ENCODE measurements at places on chromosomes 7 and 10.

DNA sequence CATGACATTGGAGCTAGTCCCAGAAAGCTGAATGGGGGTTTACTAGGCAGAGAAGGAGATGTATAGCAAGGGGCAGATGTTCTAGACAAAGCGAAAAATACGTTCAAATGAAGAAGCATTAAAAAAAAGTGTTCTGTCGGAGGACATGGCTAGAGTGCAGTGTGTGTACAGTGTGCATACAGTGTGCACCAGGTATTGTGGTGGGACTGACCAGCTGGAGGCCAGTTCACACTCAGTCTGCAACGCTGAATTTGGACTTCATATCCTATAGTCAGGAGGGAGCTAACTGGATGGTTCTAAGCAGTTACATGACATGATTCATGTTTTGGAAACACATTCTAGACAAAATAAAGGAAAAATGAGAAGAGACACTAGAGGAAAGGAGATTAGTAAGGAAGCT lies 8.8 kb downstream of the BBIP1 start:
- DNase-seq = no peak

- no peak for DNase-seq
Measured at GRCh38 chr7:41700044-41700471, 2.8 kb downstream of the INHBA start.

GRCh38 chr10:112790921-112791320 lies 159.1 kb upstream of the TCF7L2 start:
- no peak for DNase-seq

- no peak for DNase-seq
Measured at GRCh38 chr10:34862892-34863291, 47.8 kb upstream of the PARD3 start.

DNA sequence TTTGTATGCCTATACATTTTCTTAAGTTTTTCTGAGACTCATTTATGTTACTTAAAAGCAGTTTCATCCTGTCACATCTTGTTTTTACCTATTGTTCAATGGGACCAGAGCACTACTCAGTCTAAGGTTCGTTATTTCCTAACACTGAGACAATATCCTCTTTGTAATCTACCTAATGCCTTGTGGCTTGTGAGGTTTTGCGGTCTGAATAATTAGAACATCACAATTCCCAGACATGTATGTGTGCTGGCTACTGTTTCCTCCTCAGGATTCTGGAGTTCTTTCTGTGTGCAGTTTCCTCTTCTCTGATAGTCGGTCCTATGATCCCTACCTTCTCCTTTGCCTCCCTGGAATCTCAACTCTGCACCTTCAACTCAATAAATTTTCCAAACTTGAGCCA lies 620.2 kb downstream of the ANKRD7 start:
- no peak for DNase-seq

DNA sequence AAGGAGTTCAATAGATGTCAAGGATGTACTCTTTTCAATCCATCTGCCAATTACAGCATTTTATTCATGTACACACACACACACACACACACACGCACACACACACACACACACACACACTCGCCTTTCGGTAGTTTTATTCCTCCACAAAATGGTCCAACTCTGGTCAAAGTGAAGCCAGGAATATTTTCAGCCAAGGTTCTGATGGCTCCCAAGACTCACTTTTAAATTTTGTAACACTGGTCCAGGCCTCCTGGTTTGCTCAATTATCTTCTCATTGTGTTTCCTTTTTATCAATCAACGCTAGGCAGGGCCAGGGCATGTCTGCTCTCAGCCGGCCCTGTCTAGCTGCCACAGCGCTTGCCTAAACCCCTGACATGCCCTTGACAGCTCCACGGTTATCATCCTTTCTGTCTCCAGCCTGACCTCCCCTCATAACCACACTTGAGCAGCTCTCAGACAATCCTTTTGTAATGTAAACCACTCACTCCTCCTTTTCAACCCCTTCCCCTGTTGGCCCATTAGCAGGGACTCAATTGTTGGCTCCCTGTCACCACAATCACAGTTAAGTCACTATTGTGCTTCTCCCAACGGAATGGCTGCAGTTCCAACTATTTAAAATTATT lies 115.1 kb downstream of the ICA1 start:
- DNase-seq = no peak

DNA sequence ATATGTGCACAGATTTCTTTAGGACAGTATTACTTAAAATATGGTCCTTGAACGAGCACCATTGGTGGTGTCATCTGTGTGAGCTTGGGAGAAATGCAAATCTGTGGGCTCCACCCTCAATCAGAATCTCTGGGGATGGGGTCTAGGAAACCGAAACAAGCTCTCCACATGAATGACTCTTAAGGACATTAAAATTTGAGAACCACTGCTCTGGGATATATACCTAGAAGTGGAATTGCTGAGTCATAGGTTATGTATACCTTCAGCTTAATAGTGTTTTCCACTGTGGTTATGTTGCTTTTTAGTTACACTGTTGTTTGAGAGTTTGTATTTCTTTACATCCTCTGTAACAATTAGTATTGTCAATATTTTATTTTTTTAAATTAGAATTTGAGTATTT lies 24.0 kb downstream of the ZNRF2 start:
- DNase-seq = no peak

DNA sequence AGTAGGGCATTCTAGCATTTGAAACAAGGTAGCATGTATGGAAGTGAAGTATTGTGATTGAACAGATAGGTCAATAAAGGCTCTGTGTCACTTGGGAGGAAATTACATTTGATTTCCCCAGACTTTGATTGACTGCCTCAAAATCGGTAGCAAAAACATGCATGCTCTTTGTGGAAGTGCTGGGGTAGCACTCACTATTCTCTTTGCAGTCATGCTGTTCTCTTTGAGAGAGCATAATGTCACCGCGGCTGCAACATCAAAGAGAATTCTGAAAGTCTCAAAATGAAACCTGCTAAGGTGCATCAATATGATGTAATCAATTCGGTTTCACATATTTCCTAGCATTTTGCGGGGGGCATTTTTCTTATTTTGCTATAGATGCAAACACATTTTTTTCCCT lies 64.2 kb downstream of the ARMC3 start:
- DNase-seq = no peak

DNA sequence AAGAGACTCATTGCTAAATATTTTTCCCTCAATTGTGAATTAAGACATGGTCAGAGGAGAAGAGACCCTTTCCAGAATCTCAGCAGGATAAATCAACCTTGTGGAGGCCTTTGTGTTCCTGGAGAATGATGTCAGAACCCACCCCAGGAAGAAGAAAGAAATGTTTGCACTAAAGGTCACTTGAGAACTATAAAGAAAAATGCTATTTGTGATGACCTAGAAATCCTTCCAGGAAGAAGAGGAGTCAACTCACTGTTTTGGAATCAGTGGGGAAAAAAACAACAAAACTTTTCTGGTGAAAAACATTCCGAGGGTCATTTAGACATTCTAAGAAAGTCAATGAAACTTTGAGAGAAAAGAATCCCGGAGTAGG lies 129.1 kb upstream of the ANKRD1 start:
- no peak for DNase-seq

- DNase-seq = no peak
Measured at GRCh38 chr10:10828623-10829022, 189.0 kb upstream of the CELF2 start.

GRCh38 chr10:21702633-21703111 lies 168.6 kb downstream of the MLLT10 start:
- DNase-seq = no peak

- no peak for DNase-seq
Measured at GRCh38 chr10:98249134-98249533, 18.9 kb downstream of the LOXL4 start.

DNA sequence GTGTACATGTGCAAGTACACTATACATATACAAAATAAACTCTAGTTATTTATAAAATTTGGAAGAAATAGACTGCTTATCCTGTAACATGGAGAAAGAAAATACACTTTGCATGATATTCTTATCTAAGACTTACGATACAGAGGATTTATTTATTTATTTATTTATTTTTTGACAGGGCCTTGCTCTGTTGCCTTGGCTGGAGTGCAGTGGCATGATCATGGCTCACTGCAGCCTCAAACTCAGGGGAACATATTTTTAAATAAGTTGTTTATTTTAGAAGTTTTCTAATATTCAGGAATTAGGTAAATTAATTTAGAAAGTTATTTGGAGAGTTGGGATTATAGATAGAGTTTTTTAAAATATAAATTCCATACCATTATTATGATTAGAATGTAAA lies 116.7 kb downstream of the GPR85 start:
- no peak for DNase-seq

GRCh38 chr7:27491534-27491933 lies 171.1 kb downstream of the HIBADH start:
- DNase-seq = no peak

GRCh38 chr10:114806562-114807391 lies 14.8 kb upstream of the FHIP2A start:
- no peak for DNase-seq

GRCh38 chr10:115129752-115130151 lies 36.6 kb downstream of the ATRNL1 start:
- DNase-seq = peak; percentile 10

DNA sequence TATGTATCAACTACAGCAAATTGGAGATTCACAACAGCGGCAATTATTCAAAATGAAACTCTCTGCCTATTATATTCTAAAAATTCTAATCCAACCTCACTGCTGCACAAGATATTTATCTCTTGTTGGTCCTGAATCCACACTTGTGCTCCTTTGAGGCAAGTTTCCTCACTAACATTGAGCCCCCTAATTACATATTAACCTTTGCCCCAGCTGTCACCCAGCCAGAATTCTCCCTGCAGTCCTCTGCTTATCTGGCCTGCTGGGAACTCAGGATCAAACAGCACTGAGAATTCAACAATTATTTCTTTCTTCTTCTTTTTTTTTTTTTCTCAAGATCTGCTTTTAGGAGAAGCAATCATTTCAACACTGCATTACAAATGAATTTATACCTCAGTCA lies 21.5 kb upstream of the PLAC9 start:
- DNase-seq = no peak

DNA sequence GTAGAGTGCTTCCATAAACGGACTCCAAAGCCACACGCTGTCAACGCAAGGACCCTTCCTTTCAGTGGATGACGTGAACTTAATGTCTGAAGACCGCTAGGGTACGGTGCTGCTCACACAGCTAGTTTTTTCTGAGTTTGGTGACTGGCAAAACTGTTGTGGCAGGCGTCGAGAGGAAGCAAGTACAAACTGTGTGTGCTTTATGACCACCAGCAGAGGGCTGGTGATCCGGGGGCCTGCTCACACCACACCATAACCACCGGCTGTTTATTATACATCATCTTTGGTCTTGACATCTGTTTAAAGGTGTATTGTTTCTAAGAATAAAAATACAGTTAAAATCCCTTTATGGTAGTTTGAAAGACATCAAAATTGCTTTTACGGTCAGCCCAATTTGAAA lies 37.1 kb upstream of the ATP6V0A4 start:
- no peak for DNase-seq

GRCh38 chr10:78857193-78857592 lies 211.6 kb upstream of the ZMIZ1 start:
- no peak for DNase-seq

GRCh38 chr10:35308809-35309208 lies 27.5 kb upstream of the CCNY start:
- no peak for DNase-seq

DNA sequence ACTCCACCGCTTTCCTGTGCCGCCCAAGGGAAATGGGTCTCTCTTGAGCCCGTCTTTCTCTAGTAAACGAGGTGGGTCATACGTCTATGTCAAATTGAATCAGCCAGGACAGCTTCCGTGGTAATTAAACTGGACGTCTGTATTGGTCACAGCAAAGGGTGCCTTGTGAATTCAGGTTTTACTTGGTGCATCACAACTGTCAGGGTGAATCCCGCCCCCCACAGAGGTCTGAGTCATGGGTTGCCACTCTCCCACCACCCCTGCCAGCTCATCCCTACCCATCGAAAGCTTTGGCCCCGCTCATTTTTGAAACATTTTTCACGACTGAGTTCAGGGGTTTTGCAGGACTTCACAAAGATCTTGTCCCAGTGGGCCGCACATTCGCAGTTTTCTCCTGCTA lies 8.0 kb upstream of the SP8 start:
- DNase-seq = no peak

DNA sequence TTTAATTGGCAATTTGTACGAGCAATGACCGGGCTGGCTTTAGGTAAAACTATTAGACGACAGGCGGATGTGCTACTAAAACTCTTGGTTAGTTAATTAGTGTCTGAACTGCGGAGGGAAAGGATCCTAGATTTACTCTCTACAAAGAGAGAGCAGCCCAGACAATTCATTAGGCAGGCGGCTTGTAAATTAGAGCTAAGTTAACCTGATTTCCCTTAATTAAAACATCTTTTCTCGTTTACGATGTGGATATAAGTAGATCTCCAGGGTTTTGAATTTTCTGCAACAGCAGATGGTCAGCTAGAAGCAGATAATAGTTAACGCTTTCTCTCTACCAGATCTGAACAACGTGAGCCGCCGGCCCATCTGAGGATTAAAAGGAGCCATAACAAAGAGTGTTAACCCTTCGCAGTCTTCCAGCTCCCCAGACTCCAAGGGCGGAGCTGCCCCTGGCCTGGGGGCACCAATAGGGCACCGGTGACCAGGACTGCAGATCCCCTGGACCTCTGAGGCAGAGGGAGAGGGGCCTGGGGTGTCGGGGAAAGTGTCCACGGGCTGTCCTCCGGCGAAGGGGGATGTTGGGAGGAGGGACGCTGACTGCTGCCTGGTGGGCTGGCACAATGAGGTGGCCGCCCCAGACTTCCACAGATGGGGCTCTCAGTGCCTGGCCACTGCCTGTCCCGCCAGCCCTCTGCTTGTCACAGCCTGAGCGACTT lies 6.3 kb upstream of the UNCX start:
- DNase-seq = no peak

- peak; percentile 93 for DNase-seq
Measured at GRCh38 chr10:99976886-99977665, 32.7 kb downstream of the DNMBP start.

DNA sequence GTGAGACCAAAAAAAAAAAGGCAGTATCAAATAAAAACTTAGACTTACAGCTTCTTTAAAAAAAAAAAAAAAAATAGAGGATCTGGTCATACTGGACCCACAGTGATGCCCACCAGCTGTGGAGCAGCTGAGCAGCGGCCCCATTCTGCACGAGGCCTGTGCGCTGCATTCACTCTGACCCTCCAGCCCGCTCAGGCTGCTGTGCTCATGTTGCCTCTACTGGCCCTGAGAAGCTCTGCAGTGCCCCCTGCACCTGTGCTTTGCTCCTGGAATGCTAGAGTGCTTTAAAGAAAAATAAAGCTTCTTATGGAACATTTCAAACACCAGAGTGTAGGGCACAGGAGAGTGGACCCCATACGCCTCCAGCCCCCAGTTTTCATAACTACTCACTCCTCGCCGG lies 33.2 kb downstream of the TMEM120A start:
- DNase-seq = no peak

DNA sequence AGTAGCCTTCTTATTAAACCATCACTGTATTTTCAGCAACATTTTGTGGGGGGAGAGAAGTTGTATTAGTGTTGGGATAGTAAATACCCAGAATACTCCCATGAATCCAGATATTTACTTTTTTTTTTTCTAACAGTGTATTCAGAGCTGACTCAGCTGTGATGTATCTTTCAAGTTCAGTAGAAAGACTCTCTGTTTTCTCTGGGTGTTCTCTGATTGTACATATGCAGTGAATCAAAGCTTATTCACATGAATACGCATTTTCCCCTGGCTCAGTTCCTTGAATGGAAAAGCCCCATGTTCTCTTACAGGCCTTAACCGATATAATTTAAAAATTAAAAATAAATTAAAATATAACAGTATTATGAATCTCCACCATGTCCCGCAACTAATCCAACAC lies 1.3 kb downstream of the TFPI2 start:
- peak; percentile 68 for DNase-seq

Measured in fibroblast of skin of abdomen (primary cell).